ENCODE measurements at places on chromosomes 1 and 21.

GRCh38 chr1:58941471-58942289 lies 157.8 kb upstream of the JUN start:
- no peaks in the 10 kb centered on the region for H3K27me3 ChIP-seq
- no peaks in the 10 kb centered on the region for H3K4me1 ChIP-seq
- no peak overlapping the region for H3K4me3 ChIP-seq
- H3K36me3 ChIP-seq: no peaks in the 10 kb centered on the region

- H3K4me3 ChIP-seq: no peak overlapping the region
- no peaks in the 10 kb centered on the region for H3K4me1 ChIP-seq
- H3K36me3 ChIP-seq: no peaks in the 10 kb centered on the region
- no peaks in the 10 kb centered on the region for H3K27me3 ChIP-seq
Measured at GRCh38 chr1:26555550-26555981, 26.0 kb downstream of the RPS6KA1 start.

DNA sequence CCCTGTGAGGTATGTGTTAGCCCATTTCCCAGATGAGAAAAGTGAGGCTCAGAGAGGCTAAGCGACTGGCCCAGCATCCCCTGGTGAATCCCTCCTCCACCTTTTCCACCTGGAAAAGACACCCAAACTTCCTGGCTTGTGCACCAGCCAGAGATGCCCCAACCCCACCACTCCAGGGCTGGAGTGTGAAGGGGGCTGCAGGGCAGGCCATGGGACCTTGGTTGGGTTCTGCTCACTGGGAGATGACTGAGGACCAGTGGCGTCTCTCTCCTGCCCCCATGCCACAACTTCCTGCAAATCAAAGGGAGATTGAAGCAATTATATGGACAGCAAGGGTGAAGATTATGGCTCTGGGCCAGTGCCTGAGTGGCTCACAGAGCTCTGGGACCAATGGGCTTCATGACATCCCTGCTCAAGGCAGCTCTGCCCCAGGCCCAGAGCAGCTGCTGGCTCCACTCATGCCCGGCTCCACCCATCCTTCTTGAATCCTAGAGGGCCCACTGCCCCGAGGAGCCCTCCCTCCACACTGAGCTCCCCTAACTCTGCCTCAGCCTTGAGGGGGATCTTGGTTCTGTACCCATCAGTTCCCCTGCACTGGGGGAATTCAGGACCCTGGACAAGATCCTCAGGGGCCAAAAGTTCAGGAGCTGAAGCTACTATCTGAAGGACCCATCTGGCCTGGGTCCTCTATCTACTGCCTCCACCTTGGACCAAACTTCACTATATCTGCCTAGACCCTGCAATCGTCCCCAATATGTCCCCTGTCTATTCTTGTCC lies 416.9 kb downstream of the PTPRU start:
- no peaks in the 10 kb centered on the region for H3K4me1 ChIP-seq
- peaks cover 4% of the 10 kb centered on the region for H3K27me3 ChIP-seq
- no peak overlapping the region for H3K4me3 ChIP-seq
- no peaks in the 10 kb centered on the region for H3K36me3 ChIP-seq

GRCh38 chr1:205948039-205948438 lies 4.8 kb upstream of the SLC26A9 start:
- no peak overlapping the region for H3K27ac ChIP-seq
- no peaks in the 10 kb centered on the region for H3K4me1 ChIP-seq
- no peak for DNase-seq
- H3K36me3 ChIP-seq: no peaks in the 10 kb centered on the region
- H3K4me3 ChIP-seq: no peak overlapping the region
- peaks cover 36% of the 10 kb centered on the region for H3K27me3 ChIP-seq

DNA sequence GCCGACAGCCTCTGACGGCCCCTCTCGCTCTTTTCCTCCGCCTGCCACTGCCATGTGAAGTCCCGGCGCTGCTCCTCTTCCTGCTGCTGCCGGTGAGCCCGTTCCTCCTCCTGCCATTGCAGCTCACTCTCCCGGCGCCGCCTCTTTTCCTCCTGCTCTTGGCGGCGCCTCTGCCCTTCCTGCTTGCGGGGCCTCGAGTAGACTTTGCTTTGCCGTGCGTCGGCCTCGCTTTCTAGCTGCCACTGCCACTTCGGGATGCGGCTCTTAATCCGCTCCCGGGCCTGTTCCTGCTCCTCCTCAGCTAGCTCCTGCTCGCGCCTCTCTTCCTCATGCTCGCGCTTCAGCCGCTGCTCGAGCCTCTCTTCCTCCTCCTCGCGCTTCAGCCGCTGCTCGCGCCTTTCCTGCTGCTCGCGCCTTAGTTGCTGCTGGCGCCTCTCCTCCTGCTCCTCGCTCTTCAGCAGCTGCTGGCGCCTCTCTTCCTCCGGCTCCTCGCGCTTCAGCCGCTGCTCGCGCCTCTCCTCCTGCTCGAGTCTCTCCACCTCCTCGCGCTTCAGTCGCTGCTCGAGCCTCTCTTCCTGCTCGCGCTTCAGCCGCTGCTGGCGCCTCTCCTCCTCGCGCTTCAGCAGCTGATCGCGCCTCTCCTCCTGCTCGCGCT lies 4.3 kb downstream of the TCHH start:
- H3K27ac ChIP-seq: no peak overlapping the region
- H3K4me1 ChIP-seq: no peaks in the 10 kb centered on the region
- H3K4me3 ChIP-seq: peak overlapping the region; percentile 67
- no peaks in the 10 kb centered on the region for H3K36me3 ChIP-seq

DNA sequence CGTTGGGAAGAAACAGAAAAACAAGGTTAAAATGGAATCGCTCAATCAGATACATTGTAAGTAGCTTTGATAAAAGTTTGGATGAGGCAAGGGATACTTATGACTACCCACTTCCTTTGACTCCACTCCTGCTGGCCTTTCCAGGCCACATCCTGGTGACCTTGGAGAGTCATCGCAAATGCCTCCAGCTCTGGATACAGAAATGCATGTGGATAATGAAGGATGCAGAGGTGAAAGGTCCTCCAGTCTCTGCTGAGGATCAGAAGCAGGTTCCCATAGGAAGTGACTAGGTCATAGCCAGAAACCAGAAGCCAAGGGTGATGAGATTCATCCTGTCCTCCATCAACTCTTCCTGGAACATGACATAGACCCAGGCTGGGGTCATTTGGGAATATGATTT lies 6.2 kb upstream of the CAMK1G start:
- H3K4me3 ChIP-seq: no peak overlapping the region
- H3K4me1 ChIP-seq: no peaks in the 10 kb centered on the region
- H3K27me3 ChIP-seq: no peaks in the 10 kb centered on the region
- H3K36me3 ChIP-seq: no peaks in the 10 kb centered on the region
- DNase-seq: no peak
- no peak overlapping the region for H3K27ac ChIP-seq

GRCh38 chr1:117812869-117813511 lies 116.4 kb downstream of the GDAP2 start:
- DNase-seq: no peak
- no peaks in the 10 kb centered on the region for H3K36me3 ChIP-seq
- no peak overlapping the region for H3K27ac ChIP-seq
- H3K4me3 ChIP-seq: no peak overlapping the region

DNA sequence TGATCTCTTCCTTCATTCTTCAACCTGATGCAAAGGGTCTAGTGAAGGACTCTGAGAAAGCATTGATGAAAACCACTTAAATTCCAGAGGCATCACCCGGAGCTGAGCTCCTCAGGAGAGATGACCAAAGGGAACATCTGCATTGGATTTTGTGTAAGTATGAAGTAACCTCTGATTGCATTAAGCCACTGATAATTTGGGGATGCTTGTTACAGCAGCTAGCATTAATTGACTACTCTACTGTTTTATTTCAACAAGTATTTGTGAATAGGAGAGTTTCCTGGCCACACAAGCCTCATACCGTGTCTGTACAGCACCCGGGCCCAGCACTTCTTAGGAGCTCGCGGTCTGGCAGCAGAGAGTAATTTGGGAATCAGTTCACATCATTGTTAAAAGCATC lies 250.7 kb upstream of the POU3F1 start:
- H3K27ac ChIP-seq: no peak overlapping the region
- H3K4me1 ChIP-seq: no peaks in the 10 kb centered on the region
- DNase-seq: no peak
- no peak overlapping the region for H3K4me3 ChIP-seq
- no peaks in the 10 kb centered on the region for H3K36me3 ChIP-seq

GRCh38 chr1:208534979-208535378 lies 290.8 kb upstream of the PLXNA2 start:
- H3K27me3 ChIP-seq: no peaks in the 10 kb centered on the region
- no peaks in the 10 kb centered on the region for H3K36me3 ChIP-seq
- H3K27ac ChIP-seq: no peak overlapping the region
- H3K4me1 ChIP-seq: no peaks in the 10 kb centered on the region
- DNase-seq: no peak
- no peak overlapping the region for H3K4me3 ChIP-seq

- peak overlapping the region; percentile 84 for H3K27ac ChIP-seq
- DNase-seq: no peak
- H3K4me3 ChIP-seq: peak overlapping the region; percentile 75
- H3K27me3 ChIP-seq: no peaks in the 10 kb centered on the region
- H3K4me1 ChIP-seq: no peaks in the 10 kb centered on the region
Measured at GRCh38 chr1:247210062-247210375, 38.2 kb upstream of the ZNF124 start.

GRCh38 chr21:36705679-36706481 lies 7.0 kb downstream of the SIM2 start:
- H3K27me3 ChIP-seq: peaks cover 100% of the 10 kb centered on the region
- no peak for DNase-seq
- no peak overlapping the region for H3K4me3 ChIP-seq
- H3K27ac ChIP-seq: no peak overlapping the region

DNA sequence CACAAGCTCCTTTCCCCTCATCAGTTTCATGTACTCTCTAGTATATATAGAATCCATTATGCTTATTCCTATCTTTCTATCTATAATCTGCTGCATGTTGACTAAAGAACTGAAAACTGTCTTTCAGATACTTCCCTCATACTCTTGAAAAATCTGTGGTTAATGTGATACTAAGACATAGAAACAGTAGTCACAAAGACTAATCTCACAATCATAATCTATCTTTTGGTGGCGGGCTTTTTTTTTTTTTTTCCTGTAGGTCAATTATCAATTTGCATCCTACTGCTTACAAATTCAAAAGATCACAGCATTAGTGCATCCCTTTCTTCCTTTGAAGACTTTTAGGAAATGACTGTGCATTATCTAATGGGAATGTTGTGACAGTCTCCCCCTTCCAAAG lies 4.7 kb downstream of the UBR4 start:
- H3K27me3 ChIP-seq: no peaks in the 10 kb centered on the region
- H3K36me3 ChIP-seq: no peaks in the 10 kb centered on the region
- DNase-seq: no peak
- no peaks in the 10 kb centered on the region for H3K4me1 ChIP-seq

DNA sequence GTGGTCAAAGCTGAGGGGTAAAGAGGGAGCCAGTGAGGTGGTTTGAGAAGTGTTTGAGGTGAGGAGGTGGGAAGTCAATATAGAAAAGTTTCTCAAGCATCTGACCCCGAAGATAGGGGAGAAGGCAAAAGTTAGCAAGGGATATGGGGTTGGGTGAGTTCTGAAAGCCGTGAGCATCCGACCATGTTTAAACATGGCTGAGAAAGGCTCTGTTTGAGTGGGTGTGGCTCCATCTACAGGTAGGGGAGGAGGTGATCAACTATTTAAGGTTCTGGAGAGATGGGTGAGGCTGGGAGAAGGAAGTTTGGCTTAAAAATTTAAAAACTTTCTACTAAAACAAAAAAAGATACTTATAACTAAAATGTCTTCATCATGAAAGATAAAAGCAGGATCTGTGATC lies 273.8 kb downstream of the KCNJ6 start:
- H3K27ac ChIP-seq: no peak overlapping the region
- no peaks in the 10 kb centered on the region for H3K4me1 ChIP-seq
- no peaks in the 10 kb centered on the region for H3K27me3 ChIP-seq
- DNase-seq: no peak
- H3K4me3 ChIP-seq: no peak overlapping the region

DNA sequence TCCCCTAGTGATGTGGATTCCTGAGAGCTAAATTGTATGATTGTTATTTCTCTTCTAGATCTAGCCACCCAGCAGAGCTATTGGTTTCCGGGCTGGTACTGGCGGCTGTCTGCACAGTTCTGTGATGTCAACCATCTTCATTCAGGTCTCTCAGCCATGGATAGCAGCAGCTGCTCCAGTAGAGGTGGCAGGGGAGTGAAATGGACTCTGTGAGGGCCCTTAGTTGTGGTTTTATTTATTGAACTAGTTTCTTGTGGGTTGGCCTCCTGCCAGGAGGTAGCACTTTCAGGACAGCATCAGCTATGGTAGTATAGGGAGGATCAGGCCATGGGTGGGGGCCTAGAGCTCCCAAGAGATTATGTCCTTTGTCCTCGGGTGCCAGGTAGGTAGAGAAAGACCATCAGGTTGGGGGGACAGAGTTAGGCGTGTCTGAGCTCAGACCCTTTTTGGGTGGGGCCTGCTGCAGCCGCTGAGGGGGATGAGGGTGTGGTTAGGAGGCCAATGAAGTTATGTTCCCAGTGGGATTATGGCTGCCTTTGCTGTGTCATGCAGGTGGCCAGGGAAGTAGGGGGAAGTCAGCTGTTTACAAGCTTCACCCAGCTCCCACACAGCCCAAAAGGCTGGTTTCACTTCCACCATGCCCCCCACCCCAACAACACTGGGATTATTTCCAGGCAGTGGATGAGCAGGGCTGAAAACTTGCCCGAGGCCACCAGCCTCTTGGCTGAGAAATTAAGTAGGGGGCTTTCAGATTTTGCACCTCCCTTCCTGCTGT lies 55.1 kb upstream of the RGS4 start:
- no peaks in the 10 kb centered on the region for H3K27me3 ChIP-seq
- H3K27ac ChIP-seq: no peak overlapping the region
- H3K4me3 ChIP-seq: no peak overlapping the region
- no peak for DNase-seq
- no peaks in the 10 kb centered on the region for H3K4me1 ChIP-seq

DNA sequence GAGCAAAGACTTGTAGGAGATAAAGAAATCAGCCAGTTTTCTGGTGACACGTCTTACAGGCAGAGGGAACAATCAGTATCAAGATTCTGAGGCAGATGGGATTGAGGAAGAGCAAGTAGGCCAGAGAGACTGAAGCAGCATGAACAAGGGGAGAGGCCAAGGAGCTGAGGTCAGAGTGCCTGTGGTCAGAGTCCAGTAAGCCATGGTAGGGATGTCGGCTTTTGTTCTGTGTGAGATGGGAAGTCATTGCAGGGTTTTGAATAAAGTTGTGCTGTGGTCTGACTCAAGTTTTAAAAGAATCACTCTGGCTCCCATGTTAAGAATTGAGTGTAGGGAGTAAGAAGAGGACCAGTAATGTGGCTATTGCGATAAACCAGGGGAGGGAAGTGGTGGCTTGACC lies 85.9 kb upstream of the IVNS1ABP start:
- no peak overlapping the region for H3K27ac ChIP-seq
- no peak overlapping the region for H3K4me3 ChIP-seq
- DNase-seq: no peak
- no peaks in the 10 kb centered on the region for H3K36me3 ChIP-seq
- H3K4me1 ChIP-seq: no peaks in the 10 kb centered on the region
- no peaks in the 10 kb centered on the region for H3K27me3 ChIP-seq

DNA sequence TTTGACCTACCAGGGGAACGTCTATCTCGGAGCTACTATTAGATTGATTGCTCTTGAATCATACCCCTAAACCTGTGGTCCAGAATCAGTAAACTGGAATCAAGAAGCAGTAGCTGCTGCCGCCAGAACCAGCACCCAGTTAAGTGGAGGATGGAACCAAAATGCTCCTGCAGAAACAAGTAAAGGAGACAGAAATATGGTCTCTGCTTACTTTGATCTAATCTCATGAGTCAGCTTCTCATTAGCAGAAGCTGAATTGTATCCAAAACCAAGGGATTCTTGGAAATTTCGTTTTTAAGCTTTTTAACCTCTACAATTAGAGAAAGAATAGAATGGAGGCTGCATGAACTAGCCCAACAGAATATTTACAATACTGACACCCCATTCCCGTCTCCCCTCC lies 42.6 kb upstream of the PIGV start:
- H3K36me3 ChIP-seq: no peaks in the 10 kb centered on the region
- no peaks in the 10 kb centered on the region for H3K27me3 ChIP-seq
- no peak for DNase-seq
- peak overlapping the region; percentile 57 for H3K27ac ChIP-seq
